ENCODE measurements at places on chromosomes 7 and 10. TPM values are rescaled to one million over a fixed set of nuclear protein-coding genes. Genes with fewer than 3 reads are reported as not detected.

Gene CCL24
- not detected for total RNA-seq

Gene OGA
- 96.2 TPM for total RNA-seq

Gene OR13A1
- not detected for total RNA-seq

Gene MMD2
- not detected for total RNA-seq

Gene CYP2C19
- not detected for total RNA-seq

Gene AZGP1
- total RNA-seq: not detected

Gene GPR26
- total RNA-seq: not detected

GRCh38 chr7:124085179-124085578, 52.3 kb upstream of the TMEM229A start:
- DNase-seq: no peak

DNA sequence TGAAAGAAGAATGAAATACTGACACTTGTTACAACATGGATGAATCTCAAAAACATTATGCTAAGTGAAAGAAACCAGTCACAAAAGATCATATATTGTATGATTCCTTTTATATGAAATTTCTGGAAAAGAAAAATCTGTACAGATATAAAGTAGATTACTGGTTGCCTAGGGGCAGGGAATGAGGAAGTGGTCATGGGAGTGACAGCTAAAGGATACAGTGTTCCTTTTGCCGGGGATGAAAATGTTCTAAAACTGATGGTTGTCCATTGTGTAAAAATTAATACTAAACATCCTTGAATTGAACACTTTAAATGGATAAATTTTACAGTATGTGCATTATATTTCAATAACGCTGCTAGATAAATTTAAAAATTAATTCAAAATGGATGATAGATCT, 25.1 kb downstream of the ALOX5 start:
- no peak for DNase-seq

GRCh38 chr10:22623633-22624253, 90.6 kb downstream of the PIP4K2A start:
- no peak for DNase-seq

GRCh38 chr10:89669985-89670384, 24.9 kb upstream of the PANK1 start:
- DNase-seq: no peak

Data from NCI-H460 (cell line).